ENCODE measurements at places on chromosomes 7 and 10.

- DNase-seq: no peak
Measured at GRCh38 chr7:26461518-26461917, 169.9 kb downstream of the SNX10 start.

GRCh38 chr10:517241-517830, 172.1 kb downstream of the DIP2C start:
- DNase-seq: no peak

GRCh38 chr7:24860611-24861010, 103.3 kb upstream of the GSDME start:
- DNase-seq: no peak

- DNase-seq: no peak
Measured at GRCh38 chr10:7306147-7306546, 104.7 kb downstream of the SFMBT2 start.

- no peak for DNase-seq
Measured at GRCh38 chr7:79282882-79283602, 170.4 kb downstream of the MAGI2 start.

- no peak for DNase-seq
Measured at GRCh38 chr7:96218664-96219243, 103.1 kb downstream of the SLC25A13 start.

DNA sequence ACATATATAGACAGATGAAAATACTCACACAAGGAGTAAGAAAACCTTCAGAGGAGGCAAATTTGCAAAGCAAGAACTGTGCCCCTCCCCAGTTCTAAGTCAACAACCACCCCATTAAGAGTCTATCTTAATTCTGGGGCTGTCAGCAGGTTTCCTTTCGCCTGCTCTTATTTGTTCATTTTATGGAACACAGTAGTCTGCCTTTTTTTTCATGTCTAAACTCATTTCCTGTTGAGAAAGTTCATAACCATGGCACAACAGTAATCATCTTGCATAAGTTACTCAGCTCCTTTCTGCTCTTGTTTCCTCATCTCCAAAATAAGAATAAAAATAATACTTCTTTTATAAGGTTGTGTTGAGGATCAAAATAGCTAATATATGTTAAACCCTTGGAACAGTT, 25.8 kb upstream of the AMPH start:
- DNase-seq: no peak

- DNase-seq: no peak
Measured at GRCh38 chr7:101465576-101466196, 103.0 kb downstream of the COL26A1 start.

DNA sequence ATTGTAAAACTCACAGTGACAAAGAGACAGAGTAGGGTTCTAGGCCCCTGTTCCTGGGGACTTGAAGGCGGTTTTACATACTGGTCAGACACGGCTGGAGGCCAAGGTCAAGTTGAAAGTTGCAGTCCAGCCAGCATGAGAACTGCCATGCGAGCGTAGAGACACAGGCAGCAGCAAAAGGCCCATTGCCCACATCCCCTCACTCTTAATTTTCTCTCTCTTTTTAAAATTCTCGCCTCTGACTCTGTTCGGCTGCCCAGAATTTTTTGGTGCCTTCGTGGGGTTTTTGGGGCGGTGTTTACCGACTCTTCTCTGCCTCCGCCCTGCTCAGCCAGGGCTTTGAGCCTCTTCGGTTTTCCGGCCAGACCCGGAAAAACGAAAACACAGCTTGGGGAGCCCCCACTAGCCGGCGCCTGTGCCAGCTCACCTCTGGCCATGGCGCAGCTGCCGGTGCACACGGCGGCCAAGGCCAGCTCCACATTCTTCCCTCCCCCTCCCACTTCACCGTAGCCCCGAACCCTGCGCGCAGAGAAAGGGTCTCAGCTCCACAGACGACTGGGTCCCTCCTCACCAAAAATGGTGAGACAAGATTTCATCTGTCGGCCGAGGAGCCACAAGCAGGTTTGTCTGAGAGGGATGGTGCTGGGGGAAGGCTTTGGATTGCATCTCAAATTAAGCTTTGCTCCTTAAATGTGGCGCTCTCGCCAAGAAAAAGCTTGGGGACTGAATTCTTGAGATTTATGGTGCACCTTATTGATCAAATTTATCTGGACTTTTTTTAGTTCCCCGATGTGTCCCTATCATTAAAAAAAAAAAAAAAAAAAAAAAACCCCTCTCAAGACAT, 2.3 kb upstream of the HOXA13 start:
- DNase-seq: no peak

DNA sequence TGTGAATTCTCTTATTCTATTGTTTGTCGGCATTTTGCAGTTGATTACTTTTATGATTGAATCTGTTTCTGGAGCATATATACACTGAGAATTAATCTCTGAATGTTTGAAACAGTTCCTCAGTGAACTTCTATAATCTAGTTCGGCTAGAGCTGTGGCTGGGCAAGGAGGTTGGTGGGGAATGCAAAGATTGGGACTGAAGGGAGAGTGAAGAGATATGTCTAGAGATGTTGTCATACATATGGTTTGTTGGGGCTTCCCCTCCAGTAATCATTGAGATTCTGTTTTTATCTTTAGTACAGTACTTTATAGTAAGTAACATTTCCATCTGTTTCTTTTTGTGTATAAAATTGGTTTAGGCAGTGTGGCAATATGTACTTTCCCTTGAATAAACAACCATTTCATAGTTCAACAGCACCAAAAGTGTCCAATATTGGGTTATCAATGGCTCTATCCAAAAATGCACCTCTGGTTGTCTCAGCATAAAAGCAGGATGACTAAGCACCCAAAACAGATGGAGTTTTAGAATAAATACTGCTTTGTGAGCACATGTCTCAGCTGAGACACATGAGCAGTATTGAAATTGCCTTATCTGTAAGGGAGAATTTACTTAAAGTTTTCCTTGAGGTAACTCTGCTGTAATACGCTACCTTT, 36.7 kb downstream of the WAC start:
- DNase-seq: no peak

- DNase-seq: no peak
Measured at GRCh38 chr10:93752761-93753160, 5.0 kb upstream of the LGI1 start.

- no peak for DNase-seq
Measured at GRCh38 chr7:1806354-1806753, 136.3 kb downstream of the ELFN1 start.

DNA sequence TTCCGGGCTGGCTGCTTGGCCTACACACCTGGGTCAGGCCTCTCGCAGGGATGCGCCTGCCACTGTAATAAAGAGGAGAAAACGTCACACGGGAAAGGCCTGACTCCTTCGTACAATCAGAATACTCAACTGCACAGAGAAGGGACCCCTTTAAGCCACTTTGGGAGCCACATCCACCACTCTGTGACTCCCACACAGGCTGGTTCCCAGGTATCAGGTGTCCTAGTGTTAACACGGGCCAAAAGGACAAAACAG, 5.8 kb upstream of the ZNF736 start:
- DNase-seq: no peak

- DNase-seq: no peak
Measured at GRCh38 chr10:62590306-62590705, 214.2 kb upstream of the ADO start.

- DNase-seq: no peak
Measured at GRCh38 chr7:16357921-16358320, 63.4 kb downstream of the CRPPA start.

GRCh38 chr10:110680273-110681020, 36.3 kb downstream of the RBM20 start:
- DNase-seq: no peak

DNA sequence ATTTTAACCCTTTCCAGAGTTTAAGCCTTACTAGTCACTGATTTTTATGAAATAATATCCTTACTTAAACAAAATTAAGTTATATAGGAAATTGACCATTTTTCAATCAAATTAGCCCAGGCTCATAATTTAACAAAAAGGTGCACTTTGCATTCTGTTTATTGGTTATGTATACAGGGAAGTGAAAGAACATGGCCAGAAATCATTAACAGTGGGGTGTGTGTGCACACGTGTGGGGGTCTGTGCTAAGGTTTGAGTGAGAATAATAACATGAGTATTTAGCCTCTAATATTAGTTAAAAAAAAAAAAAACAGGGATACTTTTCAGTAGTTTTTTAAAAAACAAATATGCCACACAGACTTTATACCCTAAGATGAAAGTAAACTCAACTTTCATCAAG, 510.5 kb upstream of the PFKP start:
- DNase-seq: no peak

DNA sequence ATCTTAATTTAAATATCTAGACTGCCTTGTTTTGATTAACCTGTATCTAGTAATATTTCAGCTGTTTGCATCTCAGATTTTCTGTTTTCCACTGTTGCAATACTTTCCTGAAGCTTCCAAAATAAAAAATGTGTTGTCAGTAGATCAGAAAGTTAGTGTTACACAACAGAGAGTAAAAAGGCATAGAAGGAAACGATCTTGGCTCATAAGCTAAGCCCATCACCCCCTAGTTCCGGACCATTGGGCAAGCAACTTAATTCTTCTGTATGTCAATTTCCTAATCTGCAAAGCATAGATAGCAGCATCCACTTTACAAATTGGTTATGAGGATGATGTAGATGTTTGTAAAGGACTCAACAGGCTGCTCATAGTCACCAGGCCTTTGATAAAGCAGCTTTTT, 4.4 kb downstream of the PON3 start:
- no peak for DNase-seq

DNA sequence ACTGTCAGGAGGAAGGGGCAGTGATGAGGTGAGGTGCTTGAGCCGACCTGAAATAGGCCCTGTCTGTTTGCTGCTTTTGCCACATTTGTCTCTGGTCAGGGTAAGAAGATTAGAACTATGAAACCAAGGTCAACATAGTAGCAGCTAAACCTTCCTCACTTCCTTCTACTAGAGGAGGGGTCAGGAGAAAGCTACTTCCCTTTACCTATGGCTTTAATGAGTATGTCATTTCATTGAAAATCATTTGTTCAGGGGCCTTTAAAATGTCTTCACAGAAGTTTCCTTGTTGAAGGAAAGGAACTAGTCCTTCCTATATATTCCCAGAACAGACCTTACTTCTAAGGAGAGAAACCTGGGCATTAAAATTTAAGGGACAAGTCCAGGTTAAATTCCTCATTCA, 19.0 kb downstream of the HYAL4 start:
- no peak for DNase-seq

DNA sequence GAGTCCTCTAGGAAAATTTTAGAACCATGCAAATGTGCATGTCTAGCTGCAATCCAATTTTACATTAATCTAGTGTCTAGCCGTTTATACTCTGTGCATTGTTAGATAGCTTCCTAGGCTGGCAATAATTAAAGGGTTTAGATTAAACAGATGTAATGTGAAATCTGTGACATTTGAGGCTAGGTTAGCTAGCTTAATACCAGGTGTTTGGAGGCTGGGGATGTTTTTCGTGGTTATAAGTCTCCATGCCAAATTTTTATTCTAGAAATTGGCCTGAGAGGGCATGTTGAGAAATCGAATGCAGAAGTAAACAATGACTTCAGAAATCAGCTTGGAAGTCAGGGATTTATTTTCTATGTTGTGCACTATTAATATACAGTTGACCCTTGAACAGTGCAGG, 94.2 kb downstream of the ST7 start:
- no peak for DNase-seq

DNA sequence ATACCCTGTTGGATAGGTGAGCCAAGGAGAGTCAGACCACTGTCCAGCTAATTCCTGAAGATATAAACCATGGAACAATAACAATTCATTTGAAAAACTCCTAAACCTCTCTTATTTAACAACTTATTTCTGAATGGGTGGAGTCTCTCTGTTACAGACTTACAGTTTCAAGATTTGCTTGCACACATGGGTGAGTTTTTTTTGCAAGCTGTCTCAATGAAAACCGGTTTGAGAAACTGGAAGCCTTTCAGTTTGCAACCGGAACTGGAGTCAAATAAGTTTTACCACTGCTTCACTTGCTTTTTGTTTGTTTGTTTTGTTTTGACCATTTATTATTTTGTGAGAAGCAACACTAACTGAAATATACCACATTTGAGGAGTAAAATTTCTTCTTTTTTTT, 243.8 kb downstream of the MTERF1 start:
- DNase-seq: no peak

DNA sequence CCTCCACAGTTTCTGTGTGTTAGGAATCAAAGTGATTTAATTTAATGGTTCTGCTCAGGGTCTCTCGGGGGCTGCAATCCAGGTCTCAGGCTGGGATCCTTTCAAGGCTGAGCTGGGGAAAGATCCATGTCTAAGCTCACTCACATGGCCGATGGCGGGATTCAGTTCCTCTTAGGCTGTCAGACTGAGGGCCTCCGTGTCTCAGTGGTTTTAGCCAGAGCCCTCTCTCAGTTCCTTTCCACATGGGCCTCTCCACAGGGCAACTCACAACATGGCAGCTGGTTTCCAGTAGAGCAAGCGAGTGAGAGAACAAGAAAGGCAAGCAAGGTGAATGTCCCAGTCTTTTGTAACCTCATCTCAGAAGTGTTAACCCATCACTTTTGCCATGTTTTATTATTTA, 26.9 kb downstream of the CAV1 start:
- no peak for DNase-seq

GRCh38 chr10:64959883-64960282, 1438.7 kb downstream of the REEP3 start:
- no peak for DNase-seq

DNA sequence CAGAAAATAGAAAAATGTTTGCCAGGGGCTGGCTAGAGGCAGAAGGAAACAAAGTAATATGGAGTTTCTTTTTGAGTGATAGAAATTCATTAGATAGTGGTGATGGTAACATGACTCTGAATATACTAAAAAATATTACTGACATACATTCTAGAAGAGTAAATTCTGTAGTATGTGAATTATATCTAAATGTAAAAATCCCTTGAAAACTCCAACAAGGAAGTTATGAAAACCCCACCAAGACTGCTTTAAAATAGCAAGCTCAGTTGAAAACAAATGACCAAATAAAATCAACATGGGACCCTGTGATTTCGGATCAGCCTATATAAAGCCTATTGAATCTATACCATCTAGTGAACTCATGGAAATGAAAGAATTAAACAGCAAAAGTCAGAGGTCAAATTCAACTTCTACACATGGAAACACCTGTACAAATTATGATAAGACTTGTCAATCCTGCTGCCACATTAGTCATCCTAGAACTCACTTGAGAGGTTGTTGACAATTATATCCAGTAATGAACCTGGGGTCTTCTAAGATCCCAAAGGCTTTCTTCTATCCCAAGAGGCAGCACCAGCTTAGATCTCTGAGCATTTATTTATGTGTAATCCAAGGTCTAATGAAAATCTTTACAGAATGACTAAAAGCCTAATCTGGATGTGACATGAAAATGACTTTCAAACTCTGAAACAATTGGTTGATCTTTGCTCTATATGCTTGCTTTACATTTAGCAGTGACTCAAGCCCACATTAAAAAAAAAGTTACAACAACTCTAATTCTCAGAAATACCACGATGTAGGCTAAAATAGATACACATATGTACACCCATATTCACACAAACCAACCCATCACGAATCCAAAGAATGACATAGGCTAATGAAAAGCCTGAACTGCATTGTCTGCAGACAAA, 59.3 kb downstream of the OSBPL3 start:
- DNase-seq: no peak

- DNase-seq: no peak
Measured at GRCh38 chr7:71706597-71706975, 574.6 kb downstream of the GALNT17 start.
